Metanephros (tissue), 2 donors: ENCODE measurements at places on chromosomes 6 and 20. TPM values are rescaled to one million over a fixed set of nuclear protein-coding genes. Genes with fewer than 3 reads are reported as not detected.

Gene BMP2
- total RNA-seq = 24.1 TPM

Gene GPLD1
- 3.9 TPM for total RNA-seq

Gene TPBG
- 32.2 TPM for total RNA-seq

Gene MAD2L1BP
- 20.3 TPM for total RNA-seq

Gene CCDC28A
- total RNA-seq = 15.6 TPM

Gene ELOVL2
- total RNA-seq = 2.3 TPM

Gene MTFR2
- 0.53 TPM for total RNA-seq

Gene EMILIN3
- 12.0 TPM for total RNA-seq

Gene ADGRF4
- total RNA-seq = 0.18 TPM

Gene ANKS1A
- 37.3 TPM for total RNA-seq

Gene GTSF1L
- not detected for total RNA-seq

Gene B3GALT4
- total RNA-seq = 7.9 TPM

Gene SLC22A23
- total RNA-seq = 16.2 TPM

Gene MAP7
- 15.8 TPM for total RNA-seq

Gene DNAAF9
- total RNA-seq = 32.0 TPM

Gene SEC23B
- total RNA-seq = 58.0 TPM

Gene NKX2-2
- not detected for total RNA-seq

Gene FRMD1
- total RNA-seq = 6.9 TPM

Gene SIRPB1
- total RNA-seq = 1.8 TPM

Gene TUBB
- 468 TPM for total RNA-seq

Gene SAMD5
- total RNA-seq = 12.5 TPM

Gene METTL24
- total RNA-seq = 24.2 TPM

Gene SMLR1
- 0.29 TPM for total RNA-seq

Gene ERVFRD-1
- total RNA-seq = not detected
